ENCODE measurements at places on chromosomes 5 and 9.

DNA sequence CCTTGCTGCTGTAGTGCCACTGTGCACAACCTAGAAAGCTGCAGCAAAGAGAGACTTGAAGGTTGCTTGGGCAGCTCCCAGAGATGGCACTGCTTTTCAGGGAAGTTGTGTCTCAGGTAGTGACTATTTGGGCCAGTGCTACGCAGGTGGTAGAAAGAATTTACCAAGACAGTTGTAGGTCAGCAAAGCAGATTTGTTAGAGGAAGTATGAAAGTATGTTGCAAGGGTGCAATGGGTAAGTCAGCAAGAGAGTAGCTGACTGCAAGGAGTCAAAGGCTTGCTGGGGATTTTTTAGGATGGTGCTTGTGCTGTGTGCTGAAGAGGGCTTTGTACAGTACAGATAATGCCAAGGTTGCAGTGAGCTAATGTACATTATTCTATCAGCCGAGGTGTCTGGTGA is 33.5 kb upstream of the SPARC start:
- no peak for DNase-seq

DNA sequence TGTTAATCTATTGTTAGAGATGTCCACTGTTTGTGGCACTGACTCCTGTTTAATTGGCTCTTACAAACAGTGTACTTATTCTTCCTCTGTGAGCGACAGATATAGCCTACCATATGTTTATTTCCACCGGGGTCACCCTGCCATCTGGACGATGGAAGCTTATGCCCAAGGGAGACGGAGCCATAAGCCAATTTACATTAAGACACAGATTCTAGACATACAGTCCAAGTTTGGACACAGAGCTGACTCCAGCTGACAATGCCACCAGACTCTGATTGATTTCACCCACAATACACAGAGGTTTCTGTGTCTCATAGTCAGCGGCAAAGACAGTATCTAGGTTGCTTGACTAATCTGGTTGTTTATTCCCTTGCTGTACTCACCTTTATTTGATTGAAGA is 198.9 kb downstream of the ENC1 start:
- DNase-seq, result no peak

DNA sequence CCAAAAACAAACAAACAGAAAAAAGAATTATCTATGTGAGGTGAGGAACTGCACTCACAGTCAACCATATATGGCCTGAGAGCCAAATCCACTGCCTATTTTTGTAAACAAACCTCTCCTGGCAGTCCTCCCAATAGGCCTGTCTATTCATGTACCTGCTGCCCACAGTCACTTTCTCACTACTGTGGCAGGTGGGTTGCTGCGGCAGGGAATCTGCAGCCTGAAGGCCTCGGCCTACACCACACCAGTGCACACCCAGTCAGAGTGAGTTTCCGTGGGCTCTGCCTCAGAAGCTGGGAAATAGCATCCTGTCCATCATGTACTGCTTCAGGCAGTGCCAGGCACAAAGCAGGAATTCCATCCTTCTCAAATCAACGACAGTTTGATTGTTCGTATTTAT is 82.3 kb downstream of the SPTLC1 start:
- DNase-seq, result no peak

DNA sequence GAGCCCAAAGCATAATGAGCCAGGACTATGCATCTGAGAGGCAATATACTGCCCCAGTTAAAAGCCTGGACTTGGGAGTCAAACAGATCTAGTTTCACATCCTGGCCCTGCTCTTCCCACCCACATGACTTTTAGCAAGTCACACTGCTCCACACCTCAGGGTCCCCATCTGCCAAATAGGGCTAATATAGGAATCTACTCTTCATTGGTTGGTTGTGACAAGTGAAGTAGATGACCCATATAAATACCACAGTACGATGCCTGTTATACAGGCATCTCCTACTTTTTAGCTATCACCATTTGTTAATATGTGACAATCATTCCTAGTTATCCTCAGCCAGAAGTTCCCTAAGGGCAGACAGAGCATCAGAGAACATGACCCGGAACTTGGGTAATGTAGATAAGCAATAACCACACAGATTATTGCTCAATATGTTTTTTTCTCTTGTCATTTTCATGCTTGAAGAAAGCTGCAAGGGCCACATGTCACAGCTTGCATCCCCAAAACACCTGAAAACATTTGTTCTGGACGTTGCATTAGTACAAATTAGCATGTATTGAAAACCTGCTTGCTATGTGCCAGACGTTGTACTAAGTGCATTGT is 20.4 kb downstream of the ADAM19 start:
- DNase-seq, result no peak

GRCh38 chr5:107680799-107681198 is 10.1 kb upstream of the EFNA5 start:
- no peak for DNase-seq

DNA sequence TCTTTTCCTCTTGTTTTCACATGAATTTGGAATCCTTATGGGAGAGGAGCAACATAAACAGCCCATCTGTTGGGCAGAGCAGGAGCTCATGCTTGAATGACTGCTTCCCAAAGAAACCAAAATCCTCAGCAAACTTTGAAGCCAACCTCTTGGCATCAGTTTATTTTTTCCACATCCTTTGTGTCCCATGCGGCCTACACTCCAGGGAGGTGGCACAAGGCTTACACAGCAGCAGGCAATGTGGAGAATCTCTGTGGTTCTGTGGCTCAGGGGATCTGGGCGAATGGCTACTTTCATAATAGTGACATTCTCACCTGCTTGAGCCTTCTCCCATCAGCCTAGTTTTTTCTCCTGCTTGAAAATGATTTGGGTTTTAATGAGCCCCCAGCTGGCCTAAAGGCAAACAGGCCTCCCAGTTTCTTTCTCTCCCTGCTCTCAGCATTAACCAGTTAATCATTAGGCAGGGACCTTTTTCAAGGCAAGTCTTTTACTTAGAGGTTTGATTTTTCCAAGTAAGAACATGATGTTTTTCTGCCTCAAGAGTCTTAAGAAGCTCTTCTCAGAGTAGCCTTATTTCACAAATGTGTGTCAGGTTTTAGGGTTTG is 370.3 kb downstream of the ARHGEF28 start:
- no peak for DNase-seq

DNA sequence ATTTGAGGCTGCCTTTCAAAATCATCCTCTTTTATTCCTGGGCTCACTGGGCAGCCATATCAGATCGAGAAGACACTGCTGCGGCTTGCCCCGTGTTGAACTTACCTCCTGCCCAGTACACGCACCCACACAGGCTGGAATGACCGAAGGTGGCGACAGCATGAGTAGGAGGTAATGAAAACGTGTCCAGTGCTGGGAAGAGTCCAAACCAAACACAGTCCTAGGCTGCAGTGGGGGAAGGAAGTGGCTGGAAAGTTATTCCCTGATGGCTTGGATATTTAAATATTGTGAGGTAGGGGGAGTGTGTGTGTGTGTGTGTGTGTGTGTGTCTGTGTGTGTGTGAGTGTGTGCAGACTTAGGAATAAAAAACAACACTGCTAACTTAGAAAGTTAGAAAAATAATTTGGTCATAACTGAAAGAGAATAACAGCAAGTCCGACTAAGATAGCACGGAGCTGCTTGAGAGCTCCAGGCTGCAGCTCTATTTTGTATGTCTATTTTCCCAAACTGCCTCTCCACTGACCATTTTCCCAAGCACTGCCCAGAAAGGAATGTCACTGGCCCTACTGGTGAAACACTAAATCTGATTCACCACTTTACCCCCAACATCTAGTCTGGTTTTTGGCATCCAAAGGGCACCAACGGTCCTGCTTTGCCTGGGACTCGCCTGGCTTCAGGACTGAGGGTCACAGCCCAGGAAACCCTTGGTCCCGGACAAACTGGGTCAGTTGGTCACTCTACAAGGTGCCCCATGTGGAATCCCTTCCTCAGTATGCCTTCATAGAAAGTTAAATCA is 41.2 kb downstream of the ANKH start:
- no peak for DNase-seq

GRCh38 chr9:107614765-107615164 is 125.2 kb upstream of the KLF4 start:
- no peak for DNase-seq
